Right ventricle myocardium superior (tissue), 1 donor: ENCODE measurements at places on chromosomes 5 and 9. TPM values are rescaled to one million over a fixed set of nuclear protein-coding genes. Genes with fewer than 3 reads are reported as not detected.

- no peak for DNase-seq
Observed at GRCh38 chr5:62371409-62371808, 32.3 kb downstream of the DIMT1 start.

DNA sequence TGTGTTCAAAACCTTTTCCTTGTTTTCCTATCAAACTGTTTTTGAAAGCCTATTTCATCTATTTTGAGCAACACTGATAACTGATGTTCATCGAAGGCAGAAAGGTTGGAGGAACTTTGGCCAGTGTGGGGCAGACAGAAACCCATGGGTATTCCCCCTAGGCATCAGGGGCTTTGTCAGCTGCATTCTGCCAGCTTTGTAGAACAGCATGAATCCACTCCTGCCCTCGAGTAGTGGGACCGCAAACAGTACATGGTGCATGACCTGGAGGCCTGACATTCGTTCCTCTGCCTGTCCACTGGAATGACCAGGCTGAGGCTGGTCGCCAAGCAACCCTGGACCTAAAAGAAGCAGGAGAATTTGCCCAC lies 22.7 kb downstream of the ARHGAP26 start:
- DNase-seq = no peak

- no peak for DNase-seq
Observed at GRCh38 chr9:72600671-72601070, 79.3 kb downstream of the TMC1 start.

GRCh38 chr5:109947667-109948066 lies 257.9 kb downstream of the MAN2A1 start:
- no peak for DNase-seq

DNA sequence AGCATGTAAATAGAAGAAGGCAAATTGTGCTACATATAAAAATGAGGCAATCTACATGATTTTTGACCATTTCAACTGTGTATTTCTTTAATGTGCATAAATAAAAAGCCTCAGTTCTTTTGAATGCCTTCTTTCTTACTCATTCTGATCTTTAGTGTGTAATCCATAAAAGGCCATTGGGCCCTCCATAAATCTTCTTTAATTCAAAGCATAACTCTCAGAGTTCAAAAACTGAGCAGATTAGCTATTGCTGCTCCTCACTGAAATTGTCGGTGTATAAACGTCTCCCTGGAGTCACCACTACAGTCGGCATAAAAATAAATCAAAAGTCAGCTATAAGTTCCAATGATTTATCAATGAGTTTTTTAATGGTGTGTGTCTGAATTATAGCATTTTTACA lies 45.3 kb upstream of the ADAMTSL1 start:
- DNase-seq = no peak

DNA sequence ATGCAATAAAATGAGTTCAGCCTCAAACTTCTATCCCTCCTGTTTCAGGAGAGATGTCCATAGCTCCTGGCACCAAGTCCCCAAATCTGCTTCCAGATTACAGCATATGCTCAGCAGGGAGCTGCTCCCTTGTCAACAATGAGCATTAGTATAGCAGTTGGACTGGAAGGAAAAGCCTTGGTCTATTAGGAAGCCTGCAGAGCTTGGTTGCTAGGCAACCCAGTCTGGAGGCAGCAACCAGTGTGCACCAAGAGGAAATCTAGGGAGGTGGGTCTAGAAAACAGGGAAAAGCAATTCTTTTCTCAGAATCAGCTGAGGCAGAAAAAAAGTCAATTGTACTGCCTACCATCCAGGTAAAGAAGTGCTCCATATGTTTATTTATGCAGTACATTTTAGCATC lies 229.5 kb upstream of the NMUR2 start:
- no peak for DNase-seq

DNA sequence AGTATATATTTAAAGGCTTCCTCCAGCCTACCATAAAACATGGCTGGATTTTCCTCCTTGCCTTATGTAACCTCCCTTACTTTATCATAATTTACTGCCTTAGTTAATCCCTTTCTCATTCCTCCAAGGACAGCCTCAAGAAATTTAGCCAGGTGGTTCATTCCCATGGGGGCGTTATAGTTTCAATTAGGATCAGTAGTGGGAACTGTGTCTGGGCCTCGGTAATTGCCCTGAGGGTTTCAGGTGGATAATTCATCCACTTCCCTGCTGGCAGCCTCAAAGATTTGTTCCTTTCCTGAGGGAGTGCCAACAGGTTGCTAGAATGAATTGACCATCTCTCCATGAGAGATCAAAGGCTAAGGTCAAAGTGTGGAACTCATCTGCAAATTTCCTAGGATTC lies 4.3 kb upstream of the GM2A start:
- DNase-seq = no peak

- DNase-seq = no peak
Observed at GRCh38 chr5:111083323-111083722, 8.8 kb upstream of the WDR36 start.

DNA sequence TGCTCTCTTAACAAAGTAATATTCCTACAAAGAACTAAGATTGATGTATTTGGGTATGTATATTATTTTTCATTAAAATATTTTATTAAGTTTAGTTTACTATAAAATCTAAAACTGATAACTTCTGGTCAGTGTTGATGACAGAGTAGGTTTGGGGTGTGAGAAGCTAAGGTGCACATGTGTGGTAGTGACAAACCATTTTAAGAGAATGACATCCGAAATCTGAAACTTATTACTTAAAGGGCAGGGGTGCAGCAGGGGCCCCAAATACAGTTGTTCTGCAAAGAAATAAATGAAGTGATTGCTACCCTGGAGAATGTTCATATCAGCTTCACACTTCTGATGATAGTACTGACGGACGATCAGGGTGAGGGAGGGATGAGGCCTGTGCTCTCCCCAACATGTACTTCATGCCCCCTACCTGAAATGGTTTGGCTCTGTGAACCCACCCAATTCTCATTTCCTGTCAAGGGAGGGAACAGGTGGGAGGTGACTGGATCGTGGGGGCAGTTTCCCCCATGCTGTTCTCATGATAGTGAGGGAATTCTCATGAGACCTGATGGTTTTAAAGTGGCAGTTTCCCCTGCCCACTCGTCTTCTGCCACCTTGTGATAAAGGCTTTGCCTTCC lies 125.3 kb upstream of the RFX3 start:
- DNase-seq = no peak

GRCh38 chr9:95570646-95571045 lies 53.9 kb upstream of the PTCH1 start:
- DNase-seq = no peak

- no peak for DNase-seq
Observed at GRCh38 chr5:139638736-139639618, 9.2 kb upstream of the CXXC5 start.

DNA sequence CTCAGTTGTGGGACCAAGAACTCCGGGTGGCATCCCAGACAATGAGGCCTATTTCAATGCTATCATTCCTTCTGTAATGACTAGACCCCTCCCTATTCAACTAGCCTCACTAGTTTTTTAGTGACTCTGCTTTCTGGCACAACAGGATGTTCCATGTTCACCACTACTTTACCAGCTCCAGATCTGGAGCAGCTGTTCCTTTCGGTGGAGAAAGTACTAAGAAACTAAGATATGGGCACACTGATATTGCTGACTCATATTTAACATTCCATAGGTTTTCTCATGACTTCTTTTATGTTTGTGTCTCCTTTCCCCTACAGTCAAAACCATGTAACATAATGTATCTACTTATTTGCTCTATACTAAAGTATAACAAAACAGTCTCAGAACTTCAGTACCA lies 24.1 kb downstream of the IL33 start:
- no peak for DNase-seq

GRCh38 chr5:127838661-127839060 lies 135.5 kb downstream of the CCDC192 start:
- no peak for DNase-seq

- DNase-seq = no peak
Observed at GRCh38 chr5:36252722-36253365, 11.1 kb upstream of the NADK2 start.

- DNase-seq = no peak
Observed at GRCh38 chr9:110101531-110102161, 106.3 kb downstream of the C9orf152 start.

- no peak for DNase-seq
Observed at GRCh38 chr9:90802386-90802985, 867 bp downstream of the SYK start.

DNA sequence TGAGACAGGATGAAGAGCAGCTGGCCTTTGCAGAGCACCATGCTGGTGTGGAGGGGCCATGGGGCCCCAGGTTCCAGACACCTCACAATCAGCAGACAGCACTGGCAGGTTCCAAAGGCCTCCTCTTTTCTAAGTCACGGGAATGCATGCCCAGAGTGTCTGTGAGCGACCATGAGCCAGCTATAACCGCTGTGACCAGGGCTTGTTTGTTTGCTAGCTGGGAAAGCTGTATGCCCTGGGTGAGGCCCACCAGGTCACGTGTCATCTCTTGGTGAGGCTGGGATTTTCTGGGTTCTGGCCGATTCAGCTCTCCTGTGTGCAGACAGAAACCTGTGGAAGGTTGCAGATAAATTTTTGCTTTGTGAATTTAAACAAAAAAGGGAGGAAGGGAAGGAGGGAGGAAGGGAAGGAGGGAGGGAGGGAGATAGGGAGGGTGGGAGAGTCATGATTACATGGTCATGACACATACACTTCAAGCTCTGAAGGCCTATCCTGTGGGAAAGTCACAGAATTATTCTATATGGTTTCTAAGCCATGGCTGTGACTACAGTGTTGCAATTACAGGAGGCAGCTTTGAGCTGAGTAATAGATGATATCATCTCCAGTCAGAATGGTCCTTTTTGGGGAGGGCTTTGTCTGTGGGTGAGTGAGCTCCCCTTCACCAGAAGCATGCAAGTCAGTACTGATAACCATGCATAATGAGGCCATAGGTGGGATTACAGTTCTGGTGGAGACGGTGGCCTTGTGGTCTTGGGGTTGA lies 37.2 kb downstream of the PAPPA start:
- no peak for DNase-seq

- DNase-seq = no peak
Observed at GRCh38 chr5:10792336-10792735, 31.3 kb upstream of the DAP start.

- DNase-seq = no peak
Observed at GRCh38 chr5:58965677-58966414, 383.0 kb downstream of the RAB3C start.

DNA sequence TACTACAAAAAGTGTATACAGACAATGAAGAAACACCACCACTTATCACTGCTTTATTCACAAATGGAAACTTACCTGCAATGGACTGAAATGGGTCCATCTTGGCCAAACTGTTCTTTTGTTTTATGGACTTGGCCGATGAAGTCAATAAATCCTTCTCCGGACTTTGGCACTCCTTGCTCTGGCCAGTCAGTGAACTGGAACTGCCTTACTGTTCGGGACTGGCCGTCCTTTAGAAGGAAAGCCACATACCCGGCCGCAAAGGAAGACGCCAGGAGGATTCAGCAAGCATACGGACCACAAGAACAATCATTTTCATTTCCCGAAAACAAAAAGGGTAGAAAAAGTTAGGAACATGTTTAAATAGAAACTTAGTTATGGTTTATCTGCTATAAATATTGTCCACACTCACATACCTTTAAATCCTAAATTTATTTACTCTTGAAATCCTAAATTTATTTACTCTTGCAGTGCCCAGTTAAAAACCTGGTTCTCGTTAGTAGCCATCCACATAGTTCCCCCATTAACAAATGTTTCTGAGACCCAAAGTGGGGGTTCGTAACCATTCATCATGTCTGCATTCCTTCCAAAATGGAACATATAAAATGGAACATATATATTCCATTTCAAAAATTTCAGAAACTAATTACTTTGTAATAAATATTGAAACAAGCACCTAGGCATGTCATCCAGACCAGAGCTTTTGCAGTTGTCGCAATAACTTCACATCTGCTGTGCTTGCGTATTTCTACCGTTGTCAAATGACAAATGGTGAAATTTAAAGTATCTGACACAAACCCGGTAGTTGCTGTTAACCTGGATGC lies 532.1 kb upstream of the DMAC1 start:
- no peak for DNase-seq

The AQP7 gene
- 155 TPM for total RNA-seq

The ORM2 gene
- total RNA-seq = not detected

The SPATA31C1 gene
- not detected for total RNA-seq

The GABRA1 gene
- total RNA-seq = not detected

The TLR4 gene
- total RNA-seq = 15.6 TPM

The SPINK4 gene
- total RNA-seq = not detected

The C5orf22 gene
- total RNA-seq = 16.3 TPM

The LCN9 gene
- total RNA-seq = not detected

The PCSK5 gene
- total RNA-seq = 3.4 TPM
